IMR-90 (cell line): ENCODE measurements at places on chromosomes 5 and 9. TPM values are rescaled to one million over a fixed set of nuclear protein-coding genes. Genes with fewer than 3 reads are reported as not detected.

DNA sequence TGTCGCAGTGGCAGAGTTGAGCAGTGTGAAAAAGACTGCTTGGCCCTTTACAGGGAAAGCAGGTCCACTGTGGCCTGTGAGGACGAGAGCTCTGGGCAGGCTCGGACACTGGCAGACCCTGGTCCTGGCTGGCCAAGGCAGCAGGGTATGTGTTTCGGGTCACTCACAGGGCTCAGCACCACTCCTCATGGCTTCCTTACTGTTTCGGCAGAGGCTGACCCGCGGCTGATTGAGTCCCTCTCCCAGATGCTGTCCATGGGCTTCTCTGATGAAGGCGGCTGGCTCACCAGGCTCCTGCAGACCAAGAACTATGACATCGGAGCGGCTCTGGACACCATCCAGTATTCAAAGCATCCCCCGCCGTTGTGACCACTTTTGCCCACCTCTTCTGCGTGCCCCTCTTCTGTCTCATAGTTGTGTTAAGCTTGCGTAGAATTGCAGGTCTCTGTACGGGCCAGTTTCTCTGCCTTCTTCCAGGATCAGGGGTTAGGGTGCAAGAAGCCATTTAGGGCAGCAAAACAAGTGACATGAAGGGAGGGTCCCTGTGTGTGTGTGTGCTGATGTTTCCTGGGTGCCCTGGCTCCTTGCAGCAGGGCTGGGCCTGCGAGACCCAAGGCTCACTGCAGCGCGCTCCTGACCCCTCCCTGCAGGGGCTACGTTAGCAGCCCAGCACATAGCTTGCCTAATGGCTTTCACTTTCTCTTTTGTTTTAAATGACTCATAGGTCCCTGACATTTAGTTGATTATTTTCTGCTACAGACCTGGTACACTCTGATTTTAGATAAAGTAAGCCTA lies 15.7 kb downstream of the SQSTM1 start:
- DNase-seq, result peak; percentile 52

DNA sequence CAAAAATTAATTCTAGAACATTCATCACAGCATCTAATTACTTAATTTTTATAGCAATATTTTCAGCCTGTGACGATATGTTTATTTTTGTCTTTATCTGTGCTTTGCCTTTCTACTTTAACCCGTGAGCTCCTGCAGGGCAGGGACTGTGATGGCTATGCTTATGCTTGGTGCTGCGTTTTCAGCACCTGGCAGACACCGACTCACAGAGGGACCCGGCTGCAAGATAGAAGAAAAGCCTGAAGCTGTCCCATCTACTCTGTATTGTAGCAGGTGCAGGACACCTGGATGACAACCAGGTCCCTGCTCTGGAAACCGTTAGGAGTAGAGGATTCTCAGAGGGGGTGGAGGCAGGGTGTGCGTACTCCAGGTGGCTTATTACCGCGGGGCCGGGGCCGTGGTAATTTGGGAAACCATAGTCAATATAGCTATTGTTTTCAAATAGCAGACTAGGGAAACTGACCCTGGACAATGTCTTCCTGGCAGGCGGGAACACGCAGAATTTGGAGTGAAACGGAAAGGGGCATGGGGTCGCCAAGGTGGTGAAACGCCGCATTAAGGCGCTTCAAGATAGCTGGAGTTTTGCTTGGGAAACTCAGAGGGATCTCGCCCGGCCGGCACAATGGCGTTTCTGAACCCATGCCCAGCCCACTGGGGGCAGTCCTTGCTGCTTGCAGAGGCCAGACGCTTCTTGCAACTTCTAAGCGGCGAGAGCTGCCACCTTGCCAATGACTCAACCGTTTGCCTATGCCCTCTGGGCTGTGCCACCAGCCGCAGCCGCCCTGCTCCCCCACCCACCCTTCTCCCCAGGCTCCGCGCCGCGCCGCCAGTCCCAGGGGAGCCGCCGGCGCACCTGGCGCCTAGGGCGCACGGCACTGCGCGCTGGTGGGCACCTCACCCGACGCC lies 140.1 kb upstream of the PALM2AKAP2 start:
- no peak for DNase-seq

DNA sequence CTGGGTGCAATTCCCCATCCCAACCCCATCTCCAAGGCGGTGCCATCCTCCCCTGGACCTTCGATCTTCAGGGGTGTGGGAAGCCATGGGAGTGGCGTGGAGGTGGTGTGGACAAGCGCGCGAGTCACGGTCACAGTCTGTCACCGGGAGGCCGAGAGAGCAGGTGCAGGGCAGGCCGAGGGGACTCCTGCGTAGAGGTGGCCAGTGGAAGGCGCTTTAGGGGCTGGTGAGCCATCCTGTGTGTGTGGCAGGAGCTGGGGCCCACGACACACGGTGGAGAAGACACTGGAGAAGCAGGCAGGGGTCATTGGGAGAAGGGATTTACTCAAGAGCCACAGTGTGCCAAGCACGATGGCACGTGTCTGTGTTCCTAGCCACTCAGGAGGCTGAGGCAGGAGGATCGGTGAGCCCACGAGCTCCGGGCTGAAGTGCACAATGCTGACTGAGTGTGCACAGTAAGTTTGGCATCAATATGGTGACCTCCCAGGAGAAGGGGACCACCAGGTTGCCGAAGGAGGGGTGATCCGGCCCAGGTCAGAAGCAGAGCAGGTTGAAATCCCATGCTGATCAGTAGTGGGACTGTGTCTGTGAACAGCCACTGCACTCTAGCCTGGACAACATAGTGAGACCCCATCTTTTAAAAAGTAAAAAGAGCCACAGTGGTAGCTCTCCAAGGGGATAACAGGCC lies 145.1 kb upstream of the PHYKPL start:
- no peak for DNase-seq

DNA sequence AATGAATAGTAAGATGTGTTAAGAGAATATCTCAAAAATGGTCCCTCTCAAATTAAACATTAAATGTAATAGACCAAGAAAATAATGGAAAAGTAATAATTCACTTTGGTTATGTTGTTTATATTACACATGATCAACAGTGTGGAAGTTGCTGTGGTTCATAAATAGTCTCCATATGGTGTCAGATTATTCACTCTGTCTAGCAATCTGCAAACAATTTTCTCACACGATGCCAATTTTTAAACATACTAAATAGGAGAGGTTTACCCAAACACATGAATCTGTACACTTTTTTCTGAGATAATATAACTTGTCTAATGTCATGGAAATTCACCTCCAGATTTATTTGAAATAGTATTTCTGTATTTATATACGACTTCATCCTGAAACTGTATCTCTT lies 217.4 kb upstream of the FBXL7 start:
- DNase-seq, result no peak

Gene CAMK2A
- total RNA-seq, result under 0.01 and 0.18 TPM in 2 replicates

Gene PHF2
- 5.9 and 6.9 TPM in 2 replicates for total RNA-seq

Gene C9orf43
- total RNA-seq, result 0.28 and 0.36 TPM in 2 replicates
